ENCODE measurements at places on chromosomes 7 and 10. TPM values are rescaled to one million over a fixed set of nuclear protein-coding genes. Genes with fewer than 3 reads are reported as not detected.

ANKRD61 gene
- total RNA-seq = 0.47 TPM

TMEM196 gene
- total RNA-seq = 0.55 TPM

MCM10 gene
- 20.2 TPM for total RNA-seq

SORBS1 gene
- 30.7 TPM for total RNA-seq

PIK3CG gene
- total RNA-seq = not detected

MKX gene
- total RNA-seq = 0.31 TPM

MCMBP gene
- 47.0 TPM for total RNA-seq

MLXIPL gene
- total RNA-seq = 48.6 TPM

C7orf33 gene
- total RNA-seq = not detected

PHTF2 gene
- 13.0 TPM for total RNA-seq

ANKRD30A gene
- total RNA-seq = not detected

GJC3 gene
- 0.27 TPM for total RNA-seq

CALHM1 gene
- not detected for total RNA-seq

MMP21 gene
- not detected for total RNA-seq

ASB10 gene
- not detected for total RNA-seq

TWIST1 gene
- total RNA-seq = 1.8 TPM

DLX6 gene
- 0.38 TPM for total RNA-seq

TYSND1 gene
- 12.6 TPM for total RNA-seq

WASL gene
- total RNA-seq = 38.2 TPM

NSUN5 gene
- total RNA-seq = 35.2 TPM

C10orf143 gene
- total RNA-seq = 3.6 TPM

SYT15B gene
- total RNA-seq = 0.36 TPM

GSTO2 gene
- total RNA-seq = 9.6 TPM

TAC1 gene
- total RNA-seq = not detected

PTPRN2 gene
- 9.4 TPM for total RNA-seq

BMPER gene
- total RNA-seq = 0.69 TPM

TFR2 gene
- 0.62 TPM for total RNA-seq

SP4 gene
- total RNA-seq = 19.2 TPM

BLOC1S2 gene
- total RNA-seq = 28.7 TPM

AKR1C4 gene
- 0.48 TPM for total RNA-seq

NAT16 gene
- not detected for total RNA-seq

LRRC61 gene
- 28.3 TPM for total RNA-seq

Data from progenitor cell of endocrine pancreas (in vitro differentiated cells).